ENCODE measurements at places on chromosomes 1 and 21.

GRCh38 chr1:203388683-203389082 is 37.8 kb upstream of the FMOD start:
- DNase-seq, result no peak

DNA sequence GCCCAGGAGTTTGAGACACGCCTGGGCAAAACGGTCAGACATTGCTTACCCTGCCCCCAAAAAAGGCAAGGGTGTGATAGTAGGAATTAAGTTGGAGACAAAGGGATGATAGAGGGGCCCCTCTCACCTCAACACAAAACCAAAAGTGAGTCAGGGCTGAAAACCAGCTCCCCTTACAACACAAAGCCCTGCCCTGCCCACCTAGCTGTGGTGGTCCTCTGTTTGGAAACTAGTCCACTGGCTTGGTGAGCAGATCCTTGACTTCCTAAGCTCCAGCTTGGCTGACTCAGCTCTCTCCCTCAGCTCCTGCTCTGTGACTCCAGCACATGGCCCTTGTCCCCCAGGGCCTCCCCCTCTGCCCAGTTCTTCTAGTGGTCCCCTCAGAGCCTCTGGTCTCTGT is 603.8 kb downstream of the PTPRC start:
- no peak for DNase-seq

- no peak for DNase-seq
Measured at GRCh38 chr1:61073871-61074270, 8.5 kb upstream of the NFIA start.

- no peak for DNase-seq
Measured at GRCh38 chr21:25701529-25701928, 33.2 kb downstream of the ATP5PF start.

GRCh38 chr1:147053269-147053668 is 115.1 kb downstream of the NBPF12 start:
- DNase-seq, result no peak

DNA sequence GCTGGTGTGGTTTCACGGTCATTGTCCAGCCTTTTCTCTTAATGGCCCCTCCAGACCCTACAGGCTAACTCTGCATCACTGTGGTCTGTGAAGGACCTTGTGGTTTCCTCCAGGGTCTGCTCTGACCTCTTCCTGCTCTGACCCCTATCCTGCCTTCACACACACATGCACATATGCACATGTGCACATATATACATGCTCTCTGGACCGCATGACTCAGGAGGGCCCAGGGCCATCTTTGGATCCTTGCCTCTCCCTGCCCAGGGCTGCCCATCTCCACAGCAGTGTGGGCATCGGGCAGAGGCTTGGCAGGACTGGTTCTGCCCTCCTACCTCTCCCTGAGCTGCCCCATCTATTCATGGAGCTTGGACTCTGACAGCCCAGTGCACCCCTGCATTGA is 510.9 kb downstream of the PTPRU start:
- DNase-seq, result no peak

DNA sequence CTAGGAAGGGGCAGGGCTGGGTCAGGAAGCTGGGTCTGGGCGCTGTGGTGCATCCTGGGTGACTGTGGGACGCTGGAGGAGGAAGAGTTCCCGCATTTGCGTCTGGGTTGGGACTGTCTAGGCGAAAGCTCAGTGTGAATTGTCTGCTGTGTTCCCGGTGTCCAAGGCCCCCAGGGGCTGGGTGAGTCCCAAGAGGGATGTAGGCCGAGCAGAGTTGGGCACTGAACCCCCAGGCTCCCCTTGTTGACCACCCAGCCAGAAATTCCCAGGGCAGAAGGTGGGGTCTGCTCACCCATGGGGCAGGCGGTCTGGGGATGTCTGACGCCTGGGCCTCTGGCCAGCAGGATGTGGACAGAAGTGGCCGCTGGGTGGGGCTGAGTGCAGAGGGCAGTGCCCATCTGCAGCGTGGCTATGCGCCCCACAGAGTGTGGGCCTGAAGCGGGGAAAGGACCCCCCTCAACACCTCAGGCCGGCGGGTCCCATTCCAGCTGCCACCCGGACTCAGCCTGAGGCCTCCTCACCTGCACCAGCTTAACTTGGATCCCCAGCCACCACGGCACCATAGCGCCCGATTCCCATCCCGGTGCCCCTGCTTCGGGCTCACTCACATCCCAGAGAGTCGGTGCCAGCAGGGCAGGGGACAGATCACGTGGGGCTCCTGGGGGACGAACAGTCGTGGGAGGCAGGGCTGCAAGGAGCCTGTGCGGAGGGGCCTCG is 37.0 kb upstream of the POFUT2 start:
- no peak for DNase-seq

DNA sequence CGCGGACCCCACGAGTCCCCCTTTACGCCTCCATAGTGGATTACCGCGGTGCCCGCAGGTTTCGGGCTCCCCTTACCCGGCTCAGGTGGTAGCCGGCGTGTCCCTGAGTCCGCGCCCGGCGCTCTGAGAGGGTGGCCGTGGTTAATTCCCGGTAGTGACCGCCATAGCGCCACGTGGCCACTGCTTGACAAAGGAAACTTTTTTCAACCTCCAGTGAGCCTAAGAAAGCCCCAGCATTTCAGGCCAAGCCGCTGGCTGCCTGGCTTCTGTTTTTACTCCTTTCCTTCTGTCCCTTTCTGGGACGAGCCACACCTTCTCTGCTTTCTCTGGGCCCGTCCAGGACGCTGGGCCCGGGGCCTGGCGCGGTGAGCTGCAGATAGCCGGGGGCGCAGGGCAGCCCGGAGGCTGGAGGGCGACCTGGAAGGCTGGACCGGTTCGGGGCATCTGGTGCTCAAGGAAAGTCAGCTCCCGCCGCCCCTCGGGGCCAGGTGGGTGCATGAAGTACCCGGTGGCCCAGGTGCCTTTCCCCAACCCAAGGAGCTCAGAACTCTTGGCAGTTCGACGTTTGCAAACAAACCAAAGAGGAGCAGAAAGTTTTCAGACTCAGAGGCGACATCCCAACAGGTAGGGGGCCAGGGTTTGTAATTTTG is 540 bp upstream of the C1orf198 start:
- DNase-seq, result peak; percentile 30

DNA sequence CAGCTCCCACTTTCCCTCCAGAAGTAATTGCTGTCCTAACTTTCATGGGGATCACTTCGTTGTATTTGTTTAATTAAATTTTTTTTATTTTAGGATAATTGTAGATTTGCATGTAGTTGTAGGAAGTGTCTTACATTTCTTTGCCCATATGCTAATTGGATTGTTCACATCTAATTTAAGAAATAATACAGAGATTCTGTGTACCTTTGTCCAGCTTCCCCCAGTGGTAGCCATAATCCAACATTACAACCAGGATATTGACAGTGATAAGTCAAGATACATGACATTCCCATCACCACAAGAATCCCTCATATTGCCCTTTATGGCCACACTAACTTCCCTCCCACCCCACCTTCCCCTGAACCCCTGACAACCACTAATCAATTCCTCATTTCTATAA is 136.6 kb downstream of the PRDM2 start:
- DNase-seq, result no peak

DNA sequence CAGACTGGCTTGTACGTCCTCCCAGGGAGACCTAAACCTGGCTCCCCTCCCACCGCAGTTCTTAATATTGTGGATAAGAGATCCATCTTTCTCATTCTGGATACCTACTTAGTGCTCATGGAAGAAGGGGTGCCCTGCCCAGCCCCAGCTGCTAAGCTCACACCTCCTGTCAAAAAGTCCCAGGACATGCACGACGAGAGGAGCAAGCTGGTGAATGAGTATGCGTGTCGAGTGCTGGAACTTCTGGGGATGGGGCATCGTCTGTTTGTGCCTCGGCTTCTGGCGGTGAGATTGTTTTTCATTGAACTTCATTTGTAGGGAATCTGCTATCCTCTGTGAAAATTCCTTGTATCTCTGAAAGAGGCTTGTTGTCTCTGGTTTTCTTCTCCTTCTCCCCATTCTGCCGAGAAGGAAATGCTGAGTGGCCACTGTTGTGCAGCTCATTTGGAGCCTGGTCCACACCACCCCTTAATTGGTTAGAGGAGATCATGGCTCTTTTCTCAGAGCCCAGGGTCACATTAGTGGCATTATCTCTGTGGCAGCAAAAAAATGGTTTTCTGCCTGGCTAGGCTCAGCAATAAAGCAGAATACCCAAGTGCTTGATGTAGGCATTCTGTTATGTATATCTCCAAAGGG is 199.4 kb upstream of the CACYBP start:
- no peak for DNase-seq

DNA sequence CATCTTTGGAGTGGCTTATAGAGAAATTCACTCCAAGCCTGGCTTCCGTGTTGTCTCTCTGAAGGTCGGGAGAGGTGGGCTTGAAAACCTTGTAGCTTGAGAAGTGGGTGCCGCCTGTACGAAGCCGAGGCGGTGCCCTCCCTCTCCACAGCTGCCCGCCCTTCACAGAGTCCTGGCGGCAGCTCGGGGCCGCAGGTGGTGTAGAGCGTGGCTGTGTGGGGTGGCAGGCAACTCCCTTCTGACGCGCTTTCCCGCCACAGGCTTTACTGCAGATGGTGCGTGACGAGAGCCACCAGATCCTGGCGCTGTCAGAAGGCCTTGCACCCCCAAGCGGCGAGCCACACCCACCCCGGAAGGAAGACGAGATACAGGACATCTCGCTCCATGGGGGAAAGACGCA is 33.1 kb upstream of the DIP2A start:
- no peak for DNase-seq

GRCh38 chr1:211574705-211575104 is 4.3 kb downstream of the SLC30A1 start:
- DNase-seq, result no peak

- no peak for DNase-seq
Measured at GRCh38 chr1:247430434-247430833, 14.5 kb downstream of the NLRP3 start.

GRCh38 chr1:79255421-79255820 is 248.9 kb upstream of the ADGRL4 start:
- DNase-seq, result no peak

- no peak for DNase-seq
Measured at GRCh38 chr1:234861761-234862160, 251.8 kb upstream of the IRF2BP2 start.

DNA sequence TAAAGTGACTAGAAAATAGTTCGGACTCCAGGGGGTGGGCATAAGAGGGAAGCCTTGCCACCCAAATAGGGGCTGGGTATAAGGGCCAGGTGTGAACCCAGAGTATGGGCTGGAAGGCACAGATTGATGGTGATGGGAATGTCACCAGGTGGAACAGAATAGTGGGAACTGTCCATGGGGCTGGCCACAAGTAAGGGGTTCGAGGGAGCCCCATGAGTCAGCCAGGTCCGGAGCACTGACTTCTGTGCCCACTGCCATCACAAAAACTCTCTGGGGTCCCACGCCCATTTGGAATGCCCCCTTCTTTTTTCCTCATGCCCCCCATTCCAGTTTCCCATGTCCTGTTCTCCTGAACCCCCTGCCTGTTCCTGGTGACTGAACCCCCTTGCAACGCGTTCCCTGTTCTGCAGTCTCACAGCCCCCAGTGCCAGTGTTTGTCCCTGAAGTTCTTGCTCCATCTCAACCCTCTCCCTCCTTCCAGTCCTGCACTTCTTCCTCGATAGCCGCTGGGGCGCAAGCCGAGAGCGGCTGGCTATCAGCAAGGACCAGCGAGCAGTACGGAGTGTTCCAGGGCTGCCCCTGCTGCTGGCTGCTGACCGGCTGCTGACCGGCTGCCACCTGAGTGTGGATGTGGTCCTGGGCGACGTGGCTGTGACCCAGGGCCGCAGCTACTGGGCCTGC is 7.9 kb downstream of the TRIM46 start:
- no peak for DNase-seq

DNA sequence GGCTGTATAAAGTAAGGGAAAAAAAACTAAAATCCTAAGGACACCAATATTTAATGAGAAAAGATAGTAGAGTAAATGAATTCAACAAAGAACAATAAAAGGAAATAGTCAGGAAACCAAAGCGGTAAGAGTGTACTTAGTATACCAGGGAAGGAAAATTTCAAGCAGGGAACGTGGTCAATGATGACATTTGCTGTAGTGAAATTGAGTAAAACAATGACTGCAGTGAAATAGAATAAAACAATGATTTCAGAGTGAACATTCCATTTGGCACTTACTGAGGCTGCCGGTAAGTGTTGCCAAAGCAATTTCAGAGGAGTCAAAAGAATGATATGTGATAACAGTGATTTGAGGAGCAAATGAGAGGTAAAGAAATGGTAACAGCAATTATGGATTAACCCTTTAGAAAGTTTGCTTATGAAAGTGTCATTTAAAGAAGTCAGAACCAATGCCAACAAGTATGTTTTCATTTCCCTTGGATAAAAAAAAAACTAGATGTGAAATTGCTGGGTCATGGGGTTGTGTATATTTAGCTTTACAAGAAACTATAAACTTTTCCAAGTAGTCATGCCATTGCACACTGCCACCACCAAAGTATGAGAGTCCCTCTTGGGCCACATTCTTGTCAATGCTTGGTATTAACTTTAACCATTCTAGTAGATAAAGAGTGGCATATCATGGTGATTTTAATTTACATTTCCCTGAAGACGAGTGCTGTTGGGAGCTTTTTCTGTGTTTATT is 50.5 kb downstream of the VCAM1 start:
- no peak for DNase-seq

- DNase-seq, result no peak
Measured at GRCh38 chr1:53553734-53554509, 94.7 kb downstream of the DMRTB1 start.

GRCh38 chr1:228723921-228724320 is 11.4 kb upstream of the RHOU start:
- no peak for DNase-seq

GRCh38 chr21:34941162-34941561 is 107.9 kb downstream of the RUNX1 start:
- no peak for DNase-seq

- DNase-seq, result peak; percentile 69
Measured at GRCh38 chr1:211928993-211929637, 98.6 kb upstream of the LPGAT1 start.

- DNase-seq, result peak; percentile 53
Measured at GRCh38 chr21:38505654-38506523, 7.6 kb upstream of the ERG start.

DNA sequence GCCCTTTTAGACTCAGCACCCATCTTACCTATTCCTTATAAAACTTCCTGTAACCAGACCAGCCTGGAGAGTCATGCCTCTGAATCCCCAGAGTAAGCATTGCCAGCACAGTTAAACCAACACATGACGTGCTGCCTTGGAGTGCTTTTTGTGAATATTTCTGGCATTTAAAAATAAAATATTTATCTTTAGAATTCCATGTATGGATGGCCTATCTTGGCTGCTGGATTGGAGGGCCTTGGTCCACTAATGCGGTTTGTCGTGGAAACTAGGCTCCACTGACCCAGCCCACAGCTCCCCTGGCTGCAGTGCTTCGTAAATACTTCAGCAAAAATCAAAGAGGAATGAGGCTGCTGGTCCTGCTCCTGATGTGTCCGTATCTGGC is 17.5 kb downstream of the MTARC1 start:
- no peak for DNase-seq
